ENCODE measurements at places on chromosomes 11 and 22.
A peak's percentile ranks its signal among the peaks of the same experiment; 100 is the strongest.

DNA sequence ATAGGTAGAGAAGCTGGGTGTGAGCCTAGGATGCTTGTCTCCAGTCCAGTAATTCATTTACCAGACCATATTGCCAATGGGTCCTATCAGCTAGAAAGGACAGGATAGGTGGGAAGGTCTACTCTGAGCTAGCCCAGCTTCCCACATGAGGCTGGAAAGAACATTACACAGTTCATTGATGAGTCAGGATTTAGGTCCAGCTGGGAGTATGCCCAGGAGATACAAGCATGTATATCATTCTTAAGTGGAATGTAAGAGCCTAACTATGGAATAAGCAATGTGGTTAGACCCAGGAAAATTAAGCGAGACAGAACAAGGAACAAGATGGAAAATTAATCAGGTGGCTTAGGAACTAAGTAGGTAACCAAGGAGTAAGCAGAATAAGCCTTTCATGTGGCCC is 59.0 kb upstream of the TBCEL start:
- no peak for DNase-seq

DNA sequence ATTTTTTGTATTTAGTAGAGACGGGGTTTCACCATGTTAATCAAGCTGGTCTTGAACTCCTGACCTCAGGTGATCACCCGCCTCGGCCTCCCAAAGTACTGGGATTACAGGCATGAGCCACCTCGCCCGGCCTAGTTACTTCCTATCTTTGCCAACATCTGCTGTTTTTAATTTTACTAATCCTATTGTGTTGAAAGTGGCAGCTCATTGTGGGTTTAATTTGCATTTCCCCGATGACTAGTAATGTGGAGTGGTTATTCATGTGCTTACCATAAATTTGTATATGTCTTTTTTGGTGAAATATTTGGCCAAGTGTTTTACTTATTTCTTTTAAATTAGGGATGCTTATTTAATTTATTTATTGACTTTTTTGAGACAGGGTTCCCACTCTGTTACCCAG is 74.2 kb upstream of the SLC25A18 start:
- DNase-seq = no peak

- no peak for DNase-seq
Observed at GRCh38 chr11:15651033-15651432, 536.3 kb downstream of the INSC start.

DNA sequence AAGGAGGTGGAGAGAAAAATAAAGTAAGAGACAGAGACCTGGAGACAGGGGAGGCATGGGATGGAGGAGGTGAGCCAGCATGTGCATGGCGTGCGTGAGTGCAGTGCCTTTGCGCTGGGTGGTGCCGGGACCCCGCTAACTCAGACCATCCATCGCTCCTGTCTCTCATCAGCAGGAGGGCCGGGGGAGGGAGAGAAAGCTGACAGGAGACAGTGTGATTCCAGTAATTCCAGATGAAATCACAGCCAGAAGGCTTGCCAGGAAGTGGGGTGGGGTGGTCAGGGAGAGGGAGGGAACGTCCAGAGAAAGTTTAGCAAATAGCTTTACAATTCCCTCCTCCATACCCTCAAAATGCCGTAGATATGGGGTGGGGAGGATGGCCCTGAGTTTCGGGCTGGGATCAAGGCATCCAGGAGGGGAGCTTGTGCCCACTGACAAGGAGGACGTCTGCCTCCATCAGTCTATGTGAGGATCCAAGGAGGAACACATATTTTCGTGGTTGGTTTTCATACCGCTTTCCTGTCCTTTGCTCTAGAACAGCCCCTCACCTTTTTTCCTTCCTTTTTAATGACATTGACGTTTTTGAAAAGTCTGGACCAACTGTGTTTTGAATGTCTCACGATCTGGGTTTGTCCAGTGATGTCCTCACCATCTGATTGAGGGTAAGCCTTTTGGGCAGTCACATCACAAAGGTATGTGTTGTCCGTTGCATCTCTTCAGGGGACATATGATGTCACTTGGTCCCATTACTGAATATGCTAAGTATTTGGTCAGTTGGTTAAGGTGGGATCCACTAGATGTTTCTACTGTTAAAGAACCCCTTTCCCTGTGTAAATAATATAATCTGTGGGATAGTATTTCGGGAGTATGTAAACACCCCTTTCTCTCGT is 567.3 kb downstream of the MIAT start:
- no peak for DNase-seq

DNA sequence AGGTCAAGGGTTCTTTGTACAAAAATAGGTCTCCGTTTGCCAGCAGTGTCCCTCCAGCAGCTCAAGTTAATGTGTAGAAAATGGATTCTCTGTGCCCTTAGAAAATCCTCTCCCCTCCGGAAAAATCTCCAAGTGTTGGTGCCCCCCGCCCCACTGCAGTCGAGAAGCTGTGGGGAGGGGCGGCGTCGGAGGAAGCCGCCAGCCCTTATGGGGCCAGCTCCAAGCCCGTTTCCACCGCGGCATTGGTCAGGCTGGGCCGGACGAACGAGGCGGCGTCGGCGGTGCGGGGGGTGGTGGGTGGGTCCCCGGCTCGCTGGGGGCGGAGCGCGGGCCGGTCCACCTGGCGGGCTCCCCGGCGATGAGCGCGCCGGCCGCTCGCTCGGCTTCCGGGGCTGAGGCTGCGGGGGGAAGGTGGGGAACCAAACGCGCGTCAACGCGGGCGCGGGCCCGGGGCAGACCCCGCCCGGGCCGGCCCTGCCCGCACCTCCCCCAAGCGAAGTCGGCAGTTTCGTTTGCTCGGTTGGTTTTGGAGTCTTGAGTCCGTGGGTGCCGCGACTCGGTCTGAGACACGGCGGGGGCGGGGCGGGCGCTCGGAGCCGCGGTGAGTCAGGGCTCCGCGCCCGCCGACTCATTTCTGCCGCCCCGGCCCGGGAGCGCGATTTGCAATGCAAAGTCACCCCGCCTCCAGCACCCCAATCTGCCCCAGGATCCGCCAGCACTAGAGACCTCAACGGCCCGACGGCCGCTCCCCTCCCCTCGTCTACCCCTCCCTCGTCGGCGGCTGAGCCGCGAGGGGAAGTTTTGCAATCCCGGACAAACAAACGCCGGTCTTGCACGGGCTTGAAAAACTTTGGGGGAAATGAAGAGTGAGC is 1.4 kb downstream of the ASCL2 start:
- DNase-seq = peak; percentile 92

- no peak for DNase-seq
Observed at GRCh38 chr11:11083441-11083840, 225.6 kb upstream of the ZBED5 start.

- no peak for DNase-seq
Observed at GRCh38 chr11:128653801-128654231, 40.1 kb upstream of the FLI1 start.

All from activated effector memory CD4-positive, alpha-beta T cell treated with anti-CD3 and anti-CD28 coated beads, Interleukin-2, amount 50 U/mL, for 16 hours (primary cell).